GM19239 (cell line): ENCODE measurements at places on chromosomes 3 and 15.

DNA sequence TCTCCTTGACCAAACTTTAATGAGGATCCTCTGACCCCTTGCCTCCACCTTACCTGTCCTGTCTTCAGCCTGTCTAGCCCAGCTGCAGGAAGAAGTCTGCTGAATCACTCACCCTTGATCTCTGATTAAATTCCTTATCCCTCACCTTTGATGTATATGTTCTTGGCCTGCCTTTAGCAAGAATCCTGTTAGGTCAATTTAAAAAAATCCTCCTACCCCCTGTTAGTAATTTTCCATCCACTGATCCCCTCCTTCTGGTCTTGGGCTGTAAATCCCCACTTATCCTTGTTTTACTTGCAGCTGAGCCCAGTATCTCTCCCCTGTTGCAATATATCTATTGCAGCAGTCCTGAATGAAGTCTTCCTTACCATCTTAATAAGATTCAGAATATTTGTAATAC, 39.0 kb downstream of the MYH15 start:
- no peak for DNase-seq

GRCh38 chr3:187352581-187353575, 15.3 kb upstream of the RTP4 start:
- DNase-seq = no peak

DNA sequence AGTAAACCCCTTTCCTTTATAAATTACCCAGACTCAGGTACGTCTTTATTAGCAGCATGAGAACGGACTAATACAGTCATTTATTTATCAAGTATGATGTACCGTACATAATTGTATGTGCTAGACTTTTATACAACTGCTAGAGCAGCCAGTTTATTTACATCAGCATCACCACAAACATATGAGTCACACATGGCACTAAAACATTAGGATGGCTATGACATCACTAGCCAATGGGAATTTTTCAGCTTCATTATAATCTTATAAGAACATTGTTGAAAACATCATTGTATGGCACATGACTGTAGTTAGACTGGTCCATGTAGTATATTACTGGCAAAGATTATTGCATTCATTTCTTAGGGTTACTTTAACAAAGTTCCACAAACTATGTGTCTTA, 121.7 kb downstream of the ZMAT3 start:
- DNase-seq = no peak

GRCh38 chr3:142886940-142887339, 1.9 kb downstream of the PCOLCE2 start:
- DNase-seq = no peak

DNA sequence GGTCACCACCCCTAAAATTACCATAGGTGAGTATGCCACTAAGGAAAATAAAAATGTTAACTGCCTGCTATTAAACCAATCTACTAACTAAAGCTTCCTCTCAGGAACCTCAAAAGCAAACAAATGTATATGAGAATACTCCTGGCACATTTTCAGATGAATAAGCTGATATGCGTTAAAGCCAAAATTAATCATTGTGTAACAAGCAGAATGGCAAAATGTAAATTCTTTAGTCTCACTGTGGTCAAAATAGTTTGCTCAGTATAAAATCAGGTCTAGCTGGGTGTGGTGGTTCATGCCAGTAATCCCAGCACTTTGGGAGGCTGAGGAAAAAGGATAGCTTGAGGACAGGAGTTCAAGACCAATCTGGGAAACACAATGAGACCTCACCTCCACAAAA, 53.6 kb downstream of the SUMF1 start:
- DNase-seq = no peak

DNA sequence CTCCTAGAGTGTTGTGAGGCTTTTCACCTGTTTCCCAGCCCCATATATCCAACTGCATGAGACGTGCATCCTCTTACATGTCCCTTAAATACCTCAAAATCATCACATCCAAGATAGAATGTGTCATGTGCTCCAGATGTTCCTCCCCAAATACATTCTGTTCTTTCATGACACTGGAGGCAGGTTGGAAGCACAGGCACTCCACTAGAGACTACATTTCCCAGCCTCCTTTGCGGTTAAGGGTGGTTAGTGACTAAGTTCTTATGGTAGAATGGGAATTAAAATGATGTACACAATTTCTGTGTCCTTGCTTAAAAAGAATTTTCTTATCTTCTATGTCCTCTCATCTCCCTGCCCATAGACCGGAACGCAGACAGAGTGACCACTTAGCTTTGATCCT, 34.3 kb downstream of the TMEM40 start:
- no peak for DNase-seq

DNA sequence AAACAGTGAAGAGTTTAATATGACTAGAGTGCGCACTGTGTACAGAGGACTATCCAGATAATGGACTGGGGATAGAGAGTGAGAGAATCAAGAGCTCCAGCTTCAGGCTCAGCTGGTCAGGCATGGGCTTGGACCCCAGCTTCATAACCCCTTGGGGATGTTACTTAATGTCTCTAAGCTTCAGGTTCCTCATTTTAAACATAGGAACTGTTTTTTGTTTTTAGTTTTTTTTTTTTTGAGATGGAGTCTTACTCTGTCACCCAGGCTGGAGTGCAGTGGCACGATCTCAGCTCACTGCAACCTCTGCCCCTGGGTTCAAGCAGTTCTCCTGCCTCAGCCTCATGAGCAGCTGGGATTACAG, 9.9 kb upstream of the BRPF1 start:
- DNase-seq = no peak
